ENCODE measurements at places on chromosomes 3 and 15.
A peak's percentile ranks its signal among the peaks of the same experiment; 100 is the strongest.

GRCh38 chr3:20280257-20280656, 94.3 kb upstream of the SGO1 start:
- no peak for DNase-seq

GRCh38 chr3:52912885-52913731, 15.8 kb upstream of the STIMATE start:
- DNase-seq: no peak

- DNase-seq: no peak
Measured at GRCh38 chr3:34159613-34160420, 361.4 kb downstream of the PDCD6IP start.

DNA sequence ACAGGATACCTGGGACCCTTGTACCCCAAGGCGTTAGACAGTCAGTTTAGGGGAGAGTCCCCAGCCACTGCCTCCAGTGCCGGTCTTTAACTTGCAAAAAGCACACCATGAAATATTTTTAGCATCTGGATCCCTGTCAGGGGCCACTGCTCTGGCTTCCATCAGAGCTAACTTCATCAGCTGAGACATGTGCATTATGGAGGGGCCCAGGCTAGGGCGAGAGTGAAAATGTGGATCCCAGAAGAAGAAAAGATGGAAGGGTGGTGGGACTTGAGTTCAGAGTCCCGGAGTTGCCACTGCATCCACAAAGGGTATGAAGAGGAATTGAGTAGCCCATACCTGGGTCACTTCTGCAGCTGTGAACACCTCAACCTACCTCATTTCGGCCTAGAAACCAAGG, 23.5 kb upstream of the SPATA12 start:
- DNase-seq: no peak

GRCh38 chr3:131348911-131349310, 32.7 kb upstream of the NUDT16 start:
- DNase-seq: no peak

GRCh38 chr3:169467751-169468150, 195.8 kb downstream of the MECOM start:
- no peak for DNase-seq

GRCh38 chr3:138941259-138941885, 5.6 kb downstream of the FOXL2 start:
- DNase-seq: peak; percentile 85

DNA sequence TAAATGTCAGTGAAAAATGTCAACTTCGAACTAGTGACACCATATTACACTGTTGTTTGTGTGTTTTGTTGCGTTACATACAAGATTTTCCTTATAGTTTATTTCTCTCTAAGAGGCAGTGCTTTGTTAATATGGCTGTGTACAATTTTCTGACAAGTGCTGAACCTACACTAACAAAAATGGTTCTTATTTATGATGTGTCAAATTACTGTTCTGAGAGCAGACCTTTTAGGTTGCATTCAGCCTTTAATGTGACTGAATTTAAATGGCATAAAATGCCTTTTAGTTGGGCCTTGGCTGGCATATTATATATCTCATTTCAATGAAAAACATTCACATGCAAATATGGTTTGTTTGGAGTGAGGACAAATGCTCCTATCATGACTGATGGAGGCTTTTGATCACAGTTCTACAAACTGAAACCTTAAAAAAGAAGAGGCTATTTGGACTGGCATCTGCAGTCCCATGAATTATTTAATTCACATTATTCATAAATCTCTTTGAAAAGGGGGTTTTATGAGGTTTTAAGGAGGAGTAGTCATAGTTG, 750.6 kb downstream of the CADM2 start:
- no peak for DNase-seq

DNA sequence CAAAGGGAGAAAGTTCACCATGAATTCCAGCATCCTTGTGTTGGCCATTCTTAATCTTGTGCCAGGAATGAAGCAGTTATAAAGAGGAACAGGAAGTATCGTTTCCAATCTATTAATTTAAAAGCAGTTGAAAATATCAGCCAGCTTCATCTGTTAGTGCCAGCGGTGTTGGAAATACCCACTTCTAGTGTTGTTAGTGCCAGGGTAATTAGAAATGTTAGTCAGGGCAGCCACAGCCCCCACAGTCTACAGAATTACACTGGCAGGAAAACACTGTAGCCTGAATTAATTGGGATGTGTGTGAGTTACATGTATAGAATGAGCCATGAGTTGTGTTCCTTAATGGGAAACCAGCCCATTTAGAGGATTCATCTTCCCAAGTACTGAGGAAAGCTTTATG, 127.8 kb downstream of the GHSR start:
- DNase-seq: no peak

- no peak for DNase-seq
Measured at GRCh38 chr15:92829875-92830274, 70.2 kb upstream of the CHD2 start.

GRCh38 chr3:159513444-159513843, 475.2 kb upstream of the IL12A start:
- DNase-seq: no peak

DNA sequence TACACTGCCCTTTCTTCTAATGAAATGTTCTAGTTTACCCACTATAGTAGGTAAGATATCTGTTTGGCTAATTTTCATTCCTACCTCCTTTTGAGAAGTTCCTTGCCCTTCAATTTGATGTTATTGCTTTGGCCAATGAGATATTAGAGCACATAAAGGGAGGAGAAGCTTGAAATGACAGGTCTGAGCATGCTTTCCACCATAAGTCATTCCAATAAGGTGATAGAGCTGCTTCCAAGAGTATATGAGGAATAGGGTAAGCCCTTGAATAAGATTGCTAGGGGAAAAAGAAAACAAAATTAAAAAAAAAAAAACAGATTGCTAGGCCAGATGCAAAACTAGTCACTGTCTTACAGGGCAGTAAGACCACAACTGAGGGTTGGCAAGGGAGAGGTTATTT, 78.9 kb upstream of the TRIM42 start:
- no peak for DNase-seq

DNA sequence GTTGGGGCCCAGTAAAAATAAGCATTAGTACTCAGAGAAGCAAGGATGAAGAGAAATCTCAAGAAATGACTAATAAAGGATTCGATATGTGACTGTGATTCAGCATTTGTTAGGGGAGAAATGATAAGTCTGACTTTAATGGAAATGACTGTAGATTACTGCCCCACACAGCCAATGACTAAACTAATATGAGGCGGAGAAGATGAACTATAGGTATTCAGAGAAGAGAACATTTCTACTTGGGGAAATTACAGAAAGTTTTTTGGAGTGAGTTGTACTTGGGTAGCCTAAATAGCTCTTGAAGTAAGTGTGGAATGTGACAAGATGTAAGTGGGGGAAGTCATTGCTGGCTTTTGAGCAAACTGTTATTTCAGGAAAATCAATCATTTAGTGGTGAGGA, 380.0 kb downstream of the PDCD6IP start:
- DNase-seq: no peak

DNA sequence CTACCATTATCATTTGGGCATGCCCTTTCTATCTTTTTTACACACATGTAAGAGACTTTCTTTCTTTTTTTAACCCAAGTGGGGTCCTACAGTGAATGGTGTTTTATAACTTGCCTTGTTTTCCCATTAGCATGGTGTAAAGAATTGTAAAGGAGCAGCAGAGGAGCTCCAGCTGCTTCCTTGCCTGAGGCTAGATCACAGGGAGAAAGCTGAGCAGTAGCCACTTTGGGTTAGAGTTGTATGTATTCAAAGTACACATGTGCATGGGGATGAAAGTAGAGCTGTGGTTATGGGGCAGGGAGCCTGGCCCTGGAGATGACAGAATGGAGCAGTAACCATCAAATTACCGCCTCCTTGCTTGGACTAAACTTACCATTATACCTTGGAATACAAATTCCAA, 231.1 kb upstream of the PDZRN3 start:
- DNase-seq: no peak

- DNase-seq: no peak
Measured at GRCh38 chr3:98541695-98542094, 9.9 kb downstream of the GPR15 start.

DNA sequence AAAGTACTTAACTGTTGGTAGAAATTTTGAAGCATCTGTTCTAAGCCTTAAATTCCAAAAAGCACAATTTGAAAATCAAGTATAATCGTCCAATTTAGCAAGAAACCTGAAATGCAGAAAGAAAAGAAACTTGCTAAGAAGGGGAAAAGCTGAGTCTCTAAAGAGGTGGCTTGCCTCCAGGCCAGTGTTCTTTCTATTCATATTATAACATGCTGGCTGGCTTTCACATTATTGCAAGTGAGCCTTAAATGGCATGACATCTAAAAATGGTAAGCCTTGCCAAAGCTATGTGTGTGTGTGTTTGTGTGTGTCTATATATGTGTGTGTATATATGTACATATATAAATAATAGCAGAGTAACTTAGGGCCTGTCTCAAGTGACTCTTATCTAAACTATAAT, 89.5 kb downstream of the FGF12 start:
- DNase-seq: no peak

GRCh38 chr3:4065085-4065484, 238.1 kb upstream of the SETMAR start:
- no peak for DNase-seq

- DNase-seq: no peak
Measured at GRCh38 chr3:105598042-105598796, 231.5 kb downstream of the ALCAM start.

DNA sequence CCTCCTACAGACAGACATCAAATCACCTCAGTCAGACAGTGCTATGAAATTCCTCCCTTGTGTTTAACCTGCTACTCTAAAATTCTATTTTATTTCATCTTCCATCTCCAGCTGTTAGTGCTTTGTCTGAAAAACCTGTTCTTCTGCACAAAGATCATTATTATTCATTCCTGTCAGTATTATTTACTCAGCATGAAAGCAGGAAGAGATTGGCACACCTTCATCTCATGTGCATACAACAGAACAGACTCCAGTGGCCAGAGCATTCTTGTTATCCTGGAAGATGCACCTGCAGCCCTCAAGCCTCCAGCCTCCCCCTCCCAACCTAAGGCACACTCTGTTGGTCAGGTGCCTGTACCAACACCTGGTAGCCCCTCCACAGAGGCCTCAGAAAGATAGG, 1.8 kb upstream of the ROPN1B start:
- no peak for DNase-seq

GRCh38 chr3:76122007-76122406, 336.7 kb upstream of the ZNF717 start:
- no peak for DNase-seq

GRCh38 chr15:91940496-91941381, 87.2 kb downstream of the SLCO3A1 start:
- DNase-seq: no peak

DNA sequence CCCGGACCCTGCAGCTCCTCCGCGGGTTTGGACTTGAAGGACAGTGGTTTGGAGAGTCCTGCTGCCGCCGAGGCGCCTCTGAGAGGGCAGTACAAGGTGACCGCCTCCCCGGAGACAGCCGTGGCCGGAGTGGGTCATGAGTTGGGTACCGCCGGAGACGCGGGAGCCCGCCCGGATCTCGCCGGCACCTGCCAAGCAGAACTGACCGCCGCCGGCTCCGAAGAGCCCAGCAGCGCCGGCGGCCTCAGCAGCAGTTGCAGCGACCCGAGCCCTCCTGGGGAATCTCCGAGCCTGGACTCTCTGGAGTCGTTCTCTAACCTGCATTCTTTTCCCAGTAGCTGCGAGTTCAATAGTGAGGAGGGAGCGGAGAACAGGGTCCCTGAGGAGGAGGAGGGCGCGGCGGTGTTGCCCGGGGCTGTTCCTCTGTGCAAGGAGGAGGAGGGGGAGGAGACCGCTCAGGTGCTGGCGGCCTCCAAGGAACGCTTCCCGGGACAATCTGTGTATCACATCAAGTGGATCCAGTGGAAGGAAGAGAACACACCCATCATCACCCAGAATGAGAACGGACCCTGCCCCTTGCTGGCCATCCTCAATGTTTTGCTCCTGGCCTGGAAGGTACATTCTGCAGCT, 634 bp downstream of the MINDY2 start:
- DNase-seq: peak; percentile 70

DNA sequence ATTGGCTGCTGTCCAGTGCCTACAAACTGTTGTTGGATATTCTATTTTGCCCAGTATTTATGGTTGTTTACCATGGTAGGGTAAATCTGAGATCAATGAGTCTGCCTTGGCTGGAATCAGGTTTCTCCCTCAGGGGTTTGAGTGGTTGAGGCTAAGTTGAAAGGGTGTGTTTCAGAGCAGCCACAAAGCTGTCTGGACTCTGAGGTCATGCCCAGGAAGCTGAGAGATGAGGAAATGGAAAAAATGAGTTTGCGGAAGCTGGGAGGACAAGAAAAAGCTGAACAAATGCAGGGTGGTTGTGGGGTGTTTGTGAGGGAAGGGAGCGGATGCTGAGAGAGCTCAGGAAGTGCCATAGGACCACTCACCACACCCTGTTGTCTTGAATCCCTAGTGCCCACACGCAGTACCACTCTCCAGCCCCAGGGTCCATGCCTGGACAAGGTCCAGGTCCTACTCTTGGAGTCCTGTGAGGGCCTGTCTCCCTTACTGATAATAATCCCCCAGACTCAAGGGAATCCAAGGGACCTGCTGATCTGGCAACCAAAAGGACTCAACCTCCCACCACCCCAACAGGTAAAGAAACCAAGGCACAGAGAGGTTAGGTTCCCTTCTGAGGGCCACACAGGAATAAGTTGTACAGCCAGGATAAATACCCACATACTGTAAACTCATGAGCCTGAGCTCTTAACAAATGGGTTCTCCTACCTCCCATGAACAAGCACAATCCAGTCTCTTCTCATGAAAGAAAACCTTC, 81.6 kb downstream of the PPCDC start:
- DNase-seq: no peak

GRCh38 chr3:123817413-123817812, 66.7 kb downstream of the MYLK start:
- no peak for DNase-seq

DNA sequence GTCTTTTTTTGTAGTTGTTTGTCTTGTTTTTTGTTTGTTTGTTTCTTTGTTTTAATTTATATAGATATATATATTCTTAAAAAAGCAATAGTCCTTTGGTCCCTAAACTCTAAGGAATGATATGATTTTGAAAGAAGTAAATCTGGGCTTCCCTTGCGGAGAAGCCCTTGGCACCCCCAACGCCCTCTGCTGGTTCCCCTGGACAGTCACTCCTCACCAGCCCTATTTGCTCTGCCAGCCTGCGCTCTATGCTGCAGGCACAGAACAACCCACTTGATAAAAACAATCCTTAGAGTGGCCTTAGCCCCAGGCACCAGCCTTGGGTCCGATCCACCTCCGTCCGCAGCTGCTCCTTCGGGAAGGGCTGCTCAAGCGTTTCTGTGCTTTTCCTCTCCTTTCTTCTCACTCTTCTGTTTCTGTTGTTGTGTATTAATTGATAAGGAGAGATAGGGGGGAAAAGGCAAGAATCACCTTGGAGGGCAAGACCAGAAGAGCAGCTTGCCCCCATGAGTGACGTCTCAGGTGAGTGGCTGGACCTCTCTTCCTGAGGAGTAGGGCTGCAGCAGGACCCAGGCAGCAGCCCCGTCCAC, 13.7 kb upstream of the PARP6 start:
- DNase-seq: peak; percentile 75

- DNase-seq: no peak
Measured at GRCh38 chr3:64552160-64552559, 135.6 kb downstream of the ADAMTS9 start.
